ENCODE measurements at places on chromosomes 4 and X. TPM values are rescaled to one million over a fixed set of nuclear protein-coding genes. Genes with fewer than 3 reads are reported as not detected.

POLA1 gene
- total RNA-seq: 11.1 TPM

PDGFC gene
- total RNA-seq: 2.4 TPM

FGF5 gene
- 0.32 TPM for total RNA-seq

SULT1B1 gene
- total RNA-seq: 0.02 TPM

DCAF8L2 gene
- total RNA-seq: not detected

SLC38A5 gene
- total RNA-seq: 0.38 TPM

PAK3 gene
- not detected for total RNA-seq

PABPC1L2A gene
- total RNA-seq: not detected

CT45A1 gene
- total RNA-seq: not detected

LIMCH1 gene
- total RNA-seq: 50.7 TPM

FAM9C gene
- total RNA-seq: not detected

TMEM154 gene
- total RNA-seq: 0.02 TPM

IQCM gene
- not detected for total RNA-seq

CT45A3 gene
- not detected for total RNA-seq

RASL11B gene
- 0.08 TPM for total RNA-seq

GABRG1 gene
- total RNA-seq: not detected

ZNF718 gene
- total RNA-seq: 0.60 TPM

ADAMTS3 gene
- total RNA-seq: not detected

GAGE13 gene
- total RNA-seq: not detected

FMR1NB gene
- total RNA-seq: not detected

NLGN4X gene
- 0.02 TPM for total RNA-seq

TRIM60 gene
- total RNA-seq: not detected

DGAT2L6 gene
- not detected for total RNA-seq

NRK gene
- total RNA-seq: not detected

RTL5 gene
- 2.9 TPM for total RNA-seq

CLNK gene
- total RNA-seq: not detected

ABCG2 gene
- 22.0 TPM for total RNA-seq

PLAC1 gene
- 0.68 TPM for total RNA-seq

GYG2 gene
- 5.1 TPM for total RNA-seq

SMIM10L2A gene
- total RNA-seq: 0.15 TPM

BTC gene
- 1.1 TPM for total RNA-seq

ITGB1BP2 gene
- 1.1 TPM for total RNA-seq

ADH7 gene
- total RNA-seq: not detected

WNK3 gene
- 0.01 TPM for total RNA-seq

SLC25A43 gene
- 27.8 TPM for total RNA-seq

GPR173 gene
- 0.02 TPM for total RNA-seq

ZC4H2 gene
- 1.9 TPM for total RNA-seq

TCEAL6 gene
- total RNA-seq: not detected
